ENCODE measurements at places on chromosomes 11 and 22.

- no peak for DNase-seq
These were observed 74.1 kb downstream of the PIWIL4 start for GRCh38 chr11:94641167-94641761.

DNA sequence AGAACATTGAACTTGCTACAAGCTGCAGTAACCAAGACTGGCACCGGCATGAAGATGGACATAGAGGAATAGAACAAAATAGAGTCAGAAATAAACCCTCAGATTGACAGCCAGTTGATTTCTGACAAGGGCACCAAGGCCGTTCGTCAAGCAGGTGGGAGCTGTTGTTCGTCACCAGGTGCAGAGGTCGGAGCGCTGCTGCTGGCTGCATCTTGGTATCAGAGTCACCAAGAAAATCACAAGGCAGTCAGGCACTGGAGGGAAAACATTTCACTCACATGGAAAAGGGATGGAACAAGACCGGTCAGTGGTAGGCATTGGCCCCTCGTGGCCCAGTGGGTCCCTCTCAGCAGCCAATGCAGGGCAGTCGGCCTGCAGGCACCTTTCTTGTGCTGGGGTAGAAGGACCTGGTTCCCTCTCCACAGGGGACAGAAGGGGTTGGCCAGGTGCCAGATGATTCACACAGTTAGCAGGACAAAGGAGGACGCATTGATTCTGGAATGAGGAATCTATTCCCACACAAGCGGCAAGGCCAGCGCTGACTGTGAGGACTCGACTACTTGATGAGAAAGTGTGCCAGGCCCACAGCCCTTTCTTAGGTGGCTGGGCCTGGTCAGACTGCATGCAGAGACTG, 115.8 kb upstream of the FGF3 start:
- DNase-seq, result no peak

DNA sequence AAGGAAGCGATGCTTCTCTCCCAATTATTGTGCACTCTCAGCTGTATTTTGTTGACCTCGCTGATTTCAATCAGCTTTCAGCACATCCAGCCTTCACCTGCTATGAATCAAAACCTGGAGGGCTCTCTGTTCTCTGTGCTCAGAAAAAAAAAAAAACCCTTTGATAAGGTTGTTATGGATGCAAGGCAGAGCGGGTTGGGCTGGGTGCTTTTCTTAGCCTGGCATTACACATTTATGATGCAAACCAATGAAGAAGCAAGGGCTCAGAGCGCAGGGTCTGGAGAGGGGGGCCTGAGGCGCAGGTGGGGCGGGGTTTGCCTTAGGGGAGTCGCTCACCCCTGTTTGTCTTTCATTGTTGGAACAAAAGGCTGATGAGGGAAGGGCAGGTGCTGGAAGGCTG, 86.0 kb upstream of the CADM1 start:
- no peak for DNase-seq

DNA sequence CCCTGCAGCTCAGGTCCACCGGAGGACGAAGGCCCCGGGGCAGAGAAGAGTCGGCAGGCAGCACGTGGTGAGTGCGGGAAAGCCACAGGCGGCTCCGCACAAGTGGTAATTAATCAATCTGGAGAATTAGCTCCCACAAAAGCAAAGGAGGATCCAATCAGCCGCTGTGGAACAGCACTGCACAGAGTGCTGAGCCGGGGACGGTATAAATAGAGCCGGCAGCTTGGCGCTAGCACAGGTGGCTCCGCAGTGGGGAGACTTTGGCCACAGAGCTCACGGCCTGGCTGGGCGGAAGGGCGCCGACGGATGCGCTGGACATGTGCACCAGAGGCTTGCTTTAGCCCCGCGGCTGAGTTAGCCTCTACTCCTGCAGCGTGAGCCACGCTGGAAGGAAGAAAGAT, 48.9 kb downstream of the IGSF9B start:
- no peak for DNase-seq

- no peak for DNase-seq
These were observed 92.8 kb downstream of the BRD1 start for GRCh38 chr22:49734882-49735281.

- no peak for DNase-seq
These were observed 224.8 kb upstream of the RAG2 start for GRCh38 chr11:36822829-36823228.

- no peak for DNase-seq
These were observed 43.1 kb upstream of the GRAMD1B start for GRCh38 chr11:123386796-123387510.

- no peak for DNase-seq
These were observed 23.3 kb upstream of the FAR1 start for GRCh38 chr11:13644997-13645687.

DNA sequence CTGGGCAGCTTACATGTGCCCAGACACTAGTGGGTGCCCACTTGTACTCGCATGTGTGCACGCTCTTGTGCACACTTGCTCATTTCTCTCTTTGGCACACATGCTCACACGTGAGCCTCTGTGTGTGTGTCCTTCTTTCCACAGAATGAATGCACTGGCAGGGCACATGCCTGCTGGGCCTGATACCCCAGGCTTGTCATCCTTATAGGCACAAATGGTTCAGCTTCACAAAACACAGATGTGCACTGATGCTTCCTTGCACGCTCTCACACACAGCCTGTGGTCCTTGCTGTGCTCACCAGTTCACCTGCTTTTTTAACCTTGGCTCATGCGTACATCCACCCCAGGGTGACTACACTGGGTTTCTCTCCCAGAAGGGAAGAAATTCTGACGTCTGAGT, 174.8 kb downstream of the BUD13 start:
- no peak for DNase-seq

- DNase-seq, result no peak
These were observed 18.4 kb downstream of the RTL6 start for GRCh38 chr22:44479662-44480061.

Data from stimulated activated CD8-positive, alpha-beta memory T cell treated with anti-CD3 and anti-CD28 coated beads, Interleukin-7, amount 100 ng/mL, for 1 hour (primary cell).